ENCODE measurements at places on chromosomes 2 and 18.

- DNase-seq: no peak
Measured at GRCh38 chr2:140862181-140862580, 1268.6 kb downstream of the LRP1B start.

- DNase-seq: no peak
Measured at GRCh38 chr2:49901202-49902065, 747.1 kb upstream of the FSHR start.

GRCh38 chr2:42931146-42931817, 138.9 kb upstream of the HAAO start:
- no peak for DNase-seq

DNA sequence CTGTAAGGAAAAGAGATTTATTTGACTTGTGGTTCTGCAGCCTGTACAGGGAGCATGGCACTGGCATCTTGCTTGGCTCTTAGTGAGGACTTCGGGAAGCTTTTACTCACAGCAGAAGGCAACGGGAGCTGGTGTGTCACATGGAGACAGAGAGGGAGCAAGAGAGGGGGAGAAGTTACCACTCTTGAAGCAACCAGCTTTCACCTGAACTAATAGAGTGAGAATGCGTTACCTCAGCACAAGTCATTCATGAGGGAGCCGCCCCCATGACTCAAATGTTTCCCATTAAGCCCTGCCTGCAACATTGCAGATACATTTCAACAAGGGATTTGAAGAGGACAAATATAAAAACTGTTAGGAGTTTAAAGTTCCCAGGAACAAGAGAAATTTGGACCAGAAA, 190.0 kb downstream of the CYRIA start:
- DNase-seq: no peak

DNA sequence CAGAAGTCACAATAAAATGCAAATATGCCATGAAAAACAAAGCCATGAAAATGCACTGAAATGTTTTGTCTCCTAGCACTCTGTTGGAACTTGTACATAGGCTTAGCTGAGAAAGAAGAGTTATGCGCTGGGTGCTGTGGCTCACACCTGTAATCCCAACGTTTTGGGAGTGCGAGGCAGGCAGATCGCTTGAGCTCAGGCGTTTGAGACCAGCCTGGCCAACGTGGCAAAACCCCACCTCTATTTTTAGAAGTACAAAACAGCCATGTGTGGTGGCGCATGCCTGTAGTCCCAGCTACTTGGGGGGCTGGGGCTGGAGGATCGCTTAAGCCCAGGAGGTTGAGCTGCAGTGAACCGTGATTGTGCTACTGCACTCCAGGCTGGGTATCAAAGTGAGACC, 39.9 kb downstream of the IRS1 start:
- DNase-seq: no peak

GRCh38 chr2:228767196-228767595, 503.9 kb downstream of the PID1 start:
- DNase-seq: no peak

GRCh38 chr2:173940208-173941020, 24.8 kb downstream of the SP3 start:
- no peak for DNase-seq

DNA sequence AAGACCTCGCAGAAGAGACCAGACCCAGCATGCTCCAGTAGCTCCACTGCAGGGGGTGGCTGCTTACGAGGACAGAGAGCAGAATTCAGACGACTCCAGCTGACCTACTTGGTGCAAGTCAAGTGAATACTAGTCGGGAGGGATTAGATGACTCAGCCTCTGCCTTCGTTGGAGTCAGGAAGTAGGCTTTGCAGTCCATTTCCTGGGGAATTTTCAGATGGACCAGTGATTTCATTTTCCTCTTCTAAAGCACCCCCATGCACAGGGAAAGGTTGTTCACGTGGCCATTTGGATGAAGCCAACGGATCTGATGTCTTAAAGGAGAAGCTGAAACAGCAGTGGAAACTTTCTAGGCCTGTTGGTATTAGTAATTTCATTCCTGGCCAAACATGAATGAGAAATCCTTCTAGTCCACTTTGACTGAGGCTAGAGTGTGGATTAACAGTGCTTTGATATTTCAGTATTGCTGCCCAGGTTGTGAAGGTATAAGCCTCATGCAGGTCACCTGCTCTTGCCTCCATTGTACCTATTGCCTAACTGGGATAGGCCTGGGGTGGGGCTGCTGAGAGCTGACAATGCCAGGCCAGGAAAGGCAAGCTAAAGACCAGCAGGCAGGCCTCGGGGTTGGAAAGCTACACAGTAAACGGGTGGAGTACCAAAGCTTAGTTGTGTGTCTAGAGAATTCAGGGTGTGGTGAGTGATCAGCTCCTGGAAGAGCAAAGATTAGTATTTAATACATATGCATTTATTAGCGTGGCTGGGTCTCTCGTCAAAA, 117.6 kb upstream of the FOSL2 start:
- DNase-seq: peak; percentile 96

GRCh38 chr2:46538393-46538792, 59.0 kb downstream of the TMEM247 start:
- DNase-seq: peak; percentile 93

DNA sequence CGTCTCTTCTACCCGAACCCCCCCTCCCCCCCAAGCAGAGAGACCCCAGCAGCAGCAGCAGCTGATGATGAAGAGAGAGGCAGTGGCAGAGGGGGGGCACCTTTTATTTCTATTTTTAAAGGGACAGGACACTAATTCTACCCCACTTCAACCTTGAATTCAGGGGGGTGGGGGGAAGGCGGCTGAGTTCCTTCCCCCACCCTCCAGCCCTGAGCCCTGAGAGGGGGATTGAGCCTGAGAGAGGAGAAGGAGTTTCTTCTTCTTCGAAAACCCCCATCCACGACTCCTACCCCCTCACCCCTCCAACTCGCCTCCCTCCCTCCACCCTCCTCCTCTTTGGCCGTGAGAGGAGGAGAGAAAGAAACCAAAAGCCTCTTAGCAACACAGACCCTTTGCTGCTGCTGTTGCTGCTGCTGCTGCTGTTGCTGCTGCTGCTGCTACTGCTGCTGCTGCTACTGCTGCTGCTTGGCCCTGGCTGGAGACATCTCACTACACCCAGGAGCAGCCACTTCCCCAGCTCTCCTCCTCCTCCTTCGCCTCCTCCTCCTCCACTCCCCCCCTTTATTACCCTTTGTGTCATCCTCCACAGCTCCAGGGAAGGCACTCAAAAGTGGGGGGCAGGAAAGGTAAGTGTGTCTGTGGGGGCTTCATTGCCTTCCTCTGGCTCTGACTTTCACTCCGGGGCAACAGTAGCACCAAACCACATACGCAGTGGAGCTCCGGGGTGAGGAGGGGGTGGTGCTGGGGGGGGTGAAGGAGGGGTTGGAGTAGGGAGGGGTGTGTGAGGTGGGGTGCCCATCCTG, at the start of gene MBD5:
Gene MBD5 (plus strand): TSS at position 33 of the 803 bp plus-strand sequence.
- DNase-seq: peak; percentile 60

DNA sequence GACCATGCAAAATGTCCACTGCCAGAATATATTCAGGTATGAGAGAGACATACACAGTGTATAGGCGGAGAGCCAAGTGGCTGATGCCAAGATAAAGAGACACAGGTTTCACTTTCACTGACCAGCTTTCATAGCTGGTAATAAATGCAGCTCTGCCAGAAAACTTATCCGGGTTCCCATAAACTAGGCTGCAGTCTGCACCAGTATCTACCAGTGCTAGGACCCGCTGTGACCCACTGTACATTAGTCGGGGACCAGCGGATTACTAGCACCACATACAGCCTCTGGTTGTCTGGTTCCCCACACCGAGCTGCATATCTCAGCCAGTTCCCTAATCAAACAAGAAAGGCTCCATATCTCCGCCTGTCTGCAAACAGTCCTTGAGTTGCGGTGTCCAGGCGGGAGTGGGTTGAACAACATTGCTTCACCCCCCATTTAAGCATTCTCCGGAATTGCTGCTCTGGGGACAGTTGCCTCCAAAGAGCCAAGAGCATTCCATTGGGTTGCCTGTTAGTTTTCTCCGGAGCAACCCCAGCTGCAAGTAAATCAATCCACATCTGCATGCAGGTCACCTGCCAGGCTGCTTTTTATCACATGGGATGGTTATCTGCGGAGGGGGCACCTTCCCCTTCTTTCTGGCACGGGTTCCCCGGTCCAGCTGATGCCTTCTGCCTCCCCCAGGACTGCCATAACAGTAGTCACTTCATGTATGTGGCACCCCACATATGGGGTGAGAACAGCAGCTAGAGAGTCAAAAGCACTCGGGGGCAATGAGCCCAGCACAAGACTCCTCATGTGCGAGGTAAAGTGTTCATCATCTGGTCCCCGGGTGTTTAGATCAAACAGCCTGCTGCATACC, 18.0 kb upstream of the KLHL23 start:
- no peak for DNase-seq

- no peak for DNase-seq
Measured at GRCh38 chr2:162826921-162827320, 11.6 kb downstream of the KCNH7 start.

DNA sequence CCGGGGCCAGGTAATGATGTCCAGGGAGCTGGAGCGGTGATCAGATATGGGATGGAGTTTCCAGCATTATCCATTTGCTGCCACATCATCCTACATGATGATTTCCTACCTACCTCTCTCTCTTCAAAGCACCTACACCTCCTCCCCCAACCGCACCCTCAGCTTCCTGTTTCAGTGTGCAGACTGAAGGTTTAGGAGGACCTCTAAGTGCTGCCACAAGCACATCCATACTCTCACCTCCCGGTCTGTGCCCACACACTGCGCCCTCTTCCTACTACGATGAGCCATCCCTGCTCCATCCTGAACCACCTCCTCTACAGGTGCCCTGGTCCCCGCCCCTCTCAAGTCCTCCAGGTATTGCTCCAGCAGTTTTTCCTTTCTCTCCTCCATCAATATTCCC, 123.7 kb downstream of the ALPK2 start:
- no peak for DNase-seq

DNA sequence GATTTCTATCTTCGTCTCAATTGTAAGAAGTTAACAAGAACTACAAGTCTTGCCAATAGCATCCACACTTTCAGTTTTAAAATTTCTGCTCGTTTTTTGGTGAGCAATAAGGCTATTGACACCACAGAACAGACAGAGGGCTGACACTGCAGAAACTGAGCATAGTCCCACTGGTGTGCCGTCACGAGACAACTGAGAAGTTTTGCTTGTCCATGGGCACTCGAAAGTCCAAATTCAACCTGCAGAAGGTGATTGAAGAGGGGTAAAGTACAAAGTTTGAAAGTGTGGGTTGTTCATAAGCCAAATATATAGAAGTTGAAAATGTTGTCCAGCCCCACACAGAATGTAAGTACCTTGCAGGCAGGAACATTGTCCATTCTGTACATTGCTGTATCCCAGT, 63.8 kb upstream of the SP3 start:
- DNase-seq: no peak

GRCh38 chr2:15986068-15986560, 45.8 kb downstream of the MYCN start:
- no peak for DNase-seq

DNA sequence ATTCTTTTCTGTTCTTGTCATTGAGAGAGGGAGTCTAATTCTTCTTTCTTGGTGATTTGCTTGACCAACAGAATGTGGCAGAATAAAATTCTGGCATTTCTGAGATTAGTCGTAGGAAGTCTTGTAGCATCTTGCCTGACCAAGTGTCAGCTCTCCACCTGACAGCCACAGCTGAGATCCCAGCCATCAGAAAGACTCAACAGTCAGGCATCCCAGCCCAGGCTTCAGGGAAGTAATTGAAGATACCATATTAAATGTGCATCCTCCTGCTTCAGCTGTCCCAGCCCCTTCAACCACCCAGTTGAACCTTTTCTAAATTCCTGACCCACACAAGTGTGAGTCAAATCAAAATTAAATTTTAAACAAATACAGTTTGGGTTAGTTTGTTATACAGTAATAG, 208.3 kb downstream of the PIK3C3 start:
- no peak for DNase-seq

DNA sequence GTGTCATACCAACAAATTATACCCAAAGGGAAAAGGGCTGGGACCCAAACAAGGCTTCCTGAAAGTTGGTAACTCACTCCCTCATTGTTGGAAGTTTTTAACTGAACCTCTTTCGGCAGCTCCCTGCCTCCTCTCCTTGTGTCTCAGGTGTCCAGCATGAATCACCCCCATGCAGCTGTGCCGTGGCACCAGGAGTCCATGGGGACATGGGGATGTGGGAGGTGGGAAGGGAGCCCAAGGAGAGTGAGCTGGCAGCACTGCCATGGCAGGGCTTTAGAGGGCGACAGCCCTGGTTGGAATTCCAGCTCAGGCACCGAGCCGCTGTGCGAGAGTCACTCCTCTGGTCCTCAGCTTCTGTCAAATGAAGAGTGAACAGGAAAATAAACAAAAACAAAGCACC, 12.5 kb upstream of the GYPC start:
- DNase-seq: no peak

GRCh38 chr18:5490753-5491480, 52.9 kb downstream of the EPB41L3 start:
- DNase-seq: no peak

GRCh38 chr2:188975497-188976102, 1.4 kb downstream of the COL3A1 start:
- DNase-seq: no peak

- peak; percentile 20 for DNase-seq
Measured at GRCh38 chr2:42438685-42439084, 55.1 kb downstream of the KCNG3 start.

DNA sequence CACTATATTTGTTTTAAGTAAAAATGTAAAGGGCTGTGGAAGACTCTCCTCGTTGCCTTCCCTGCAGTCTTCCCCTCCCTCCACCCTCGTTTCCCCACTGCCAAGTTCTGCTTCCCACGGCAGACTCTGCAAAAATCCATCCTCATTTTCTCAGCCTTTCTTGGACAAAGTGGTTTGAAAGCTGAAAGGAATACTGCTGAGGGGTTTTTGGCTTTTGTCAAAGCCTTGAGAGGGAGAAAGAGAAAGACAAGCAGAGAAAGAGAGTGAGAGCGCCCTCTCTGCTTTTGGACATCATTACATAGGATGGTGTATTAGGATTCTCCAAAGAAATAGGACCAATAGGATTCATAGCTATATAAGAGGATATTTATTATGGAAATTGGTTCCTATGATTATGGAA, 455.9 kb upstream of the SOX11 start:
- DNase-seq: no peak

All from suppressor macrophage treated with lipopolysaccharide for 4 hours (primary cell).